ENCODE measurements at places on chromosomes 7 and 10. TPM values are rescaled to one million over a fixed set of nuclear protein-coding genes. Genes with fewer than 3 reads are reported as not detected.

HMX3 gene
- not detected for total RNA-seq

LRRC17 gene
- total RNA-seq, result 39.7 TPM

ZNF511 gene
- total RNA-seq, result 19.8 TPM

SEMA3A gene
- 91.7 TPM for total RNA-seq

CASP2 gene
- 9.7 TPM for total RNA-seq

GIMAP4 gene
- not detected for total RNA-seq

GNAT3 gene
- total RNA-seq, result not detected
